HAP-1 (cell line): ENCODE measurements at places on chromosomes 5 and 9.

DNA sequence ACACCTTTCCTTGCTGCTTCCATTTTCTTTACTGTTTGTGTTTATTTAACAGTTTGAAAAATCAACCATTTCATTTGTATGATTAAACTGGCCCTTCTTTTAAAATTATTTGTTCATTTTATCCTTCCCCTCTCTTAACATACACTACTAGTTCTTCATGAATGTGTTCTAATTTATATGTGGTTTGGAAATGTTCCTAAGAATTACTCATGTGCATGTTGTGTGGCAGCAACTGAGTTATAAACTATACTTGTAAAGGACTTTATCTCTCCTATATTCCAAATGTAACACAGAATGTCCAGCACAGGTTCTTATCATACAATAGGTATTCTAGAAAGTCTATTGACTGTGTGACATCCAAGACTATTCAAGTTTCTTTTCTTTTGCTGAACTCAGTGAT, 358.2 kb upstream of the MEF2C start:
- DNase-seq: no peak

- no peak for DNase-seq
Measured at GRCh38 chr5:161775891-161776290, 72.0 kb upstream of the GABRA1 start.

DNA sequence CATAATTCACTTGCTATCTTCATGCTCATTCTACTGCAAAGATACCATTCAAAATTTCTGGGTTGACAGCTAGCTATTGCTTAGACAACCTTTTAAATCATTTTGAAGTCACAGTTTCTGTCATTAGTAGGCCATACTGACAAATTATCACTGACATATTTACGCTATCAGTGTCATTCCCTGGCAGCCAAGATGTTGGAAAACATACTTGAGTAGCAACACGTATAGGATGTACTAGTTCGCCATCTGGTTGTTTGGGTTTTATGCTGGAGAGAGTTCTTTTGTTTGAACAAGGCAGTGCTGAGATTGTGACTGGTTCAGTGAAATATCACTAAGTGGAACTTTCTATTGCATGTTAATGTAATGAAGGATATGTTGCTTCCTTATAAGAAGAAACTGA, 621.9 kb downstream of the DTWD2 start:
- no peak for DNase-seq

- no peak for DNase-seq
Measured at GRCh38 chr5:97049175-97049574, 93.2 kb downstream of the LIX1 start.

DNA sequence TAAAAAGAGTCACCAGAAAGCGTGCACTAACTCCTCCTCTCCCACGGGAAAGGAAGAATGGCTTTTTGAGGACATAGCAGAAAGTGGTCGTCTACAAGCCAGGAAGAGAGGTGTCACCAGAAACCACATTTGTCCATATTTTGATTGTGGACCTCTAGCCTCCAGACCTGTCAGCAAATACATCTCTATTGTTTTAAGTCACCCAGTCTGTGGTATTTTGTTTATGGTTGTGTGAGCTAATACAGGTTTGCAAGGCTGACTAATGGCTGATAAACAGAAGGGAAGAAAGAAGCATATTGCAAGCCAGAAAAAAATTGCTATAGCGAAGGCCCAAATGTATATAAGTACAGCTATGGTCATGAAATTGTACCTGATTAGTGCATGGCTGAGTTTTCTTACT, 21.4 kb downstream of the WDR70 start:
- no peak for DNase-seq

DNA sequence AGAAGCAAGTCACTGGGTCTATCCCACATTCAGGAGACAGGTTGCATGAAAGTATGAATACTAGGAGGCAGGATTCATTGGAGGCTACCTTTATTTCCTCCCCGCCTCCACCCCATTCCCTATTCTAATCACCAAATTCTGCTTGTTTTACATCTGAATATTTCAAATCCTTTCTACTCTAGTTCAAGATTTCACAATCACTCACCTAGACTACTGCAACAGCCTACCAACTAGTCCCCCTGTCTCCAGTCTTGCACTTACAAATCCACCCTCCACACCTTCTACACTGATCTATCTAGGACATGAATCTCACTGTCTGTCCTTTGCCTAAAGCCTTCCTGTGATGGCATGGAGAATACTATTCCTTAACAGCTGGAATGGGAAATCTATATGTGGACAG, 6.4 kb upstream of the KIF27 start:
- DNase-seq: no peak
